ENCODE measurements at places on chromosomes 2 and 18.

GRCh38 chr2:228446734-228447133, 265.2 kb upstream of the SPHKAP start:
- DNase-seq, result no peak

- peak; percentile 97 for DNase-seq
Observed at GRCh38 chr18:46009125-46009840, 42.2 kb upstream of the EPG5 start.

DNA sequence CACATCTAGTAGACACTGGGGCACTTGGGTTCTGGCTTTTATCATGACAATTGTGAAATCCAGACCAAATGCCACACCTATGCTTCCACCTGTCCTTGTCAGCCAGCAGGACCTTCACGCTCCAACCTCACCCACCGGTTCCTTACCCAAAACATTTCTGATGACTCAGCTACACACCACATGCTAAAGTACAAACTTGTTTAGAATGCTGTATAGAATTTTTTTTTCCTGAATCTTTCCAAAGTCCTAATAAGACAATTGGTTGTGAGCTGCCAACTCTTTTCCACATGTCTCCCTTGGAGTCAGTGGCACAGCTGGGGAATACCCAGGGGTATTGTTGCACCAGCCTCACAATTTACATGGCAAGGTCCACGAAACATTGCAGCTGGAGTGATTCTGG, 75.5 kb upstream of the LPIN2 start:
- no peak for DNase-seq

DNA sequence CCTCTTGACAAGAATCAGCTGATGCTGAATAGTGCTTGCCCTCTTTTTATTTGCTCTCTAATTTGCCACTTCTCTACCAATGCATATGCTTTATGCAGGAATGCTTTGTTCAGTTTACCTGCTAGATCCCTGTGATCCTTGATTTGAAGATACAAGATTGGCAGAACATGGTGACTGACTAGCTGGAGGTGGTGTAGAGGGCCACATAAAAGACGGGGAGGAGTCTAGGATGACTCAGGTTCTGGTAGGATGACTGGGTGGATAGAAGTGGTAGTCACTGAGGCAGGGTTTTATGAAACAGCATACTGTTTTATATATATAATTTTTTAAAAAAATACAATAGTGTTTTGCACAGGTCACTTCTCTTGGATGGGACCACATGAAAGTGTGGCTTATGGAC, 6.3 kb upstream of the ADGRF3 start:
- no peak for DNase-seq

DNA sequence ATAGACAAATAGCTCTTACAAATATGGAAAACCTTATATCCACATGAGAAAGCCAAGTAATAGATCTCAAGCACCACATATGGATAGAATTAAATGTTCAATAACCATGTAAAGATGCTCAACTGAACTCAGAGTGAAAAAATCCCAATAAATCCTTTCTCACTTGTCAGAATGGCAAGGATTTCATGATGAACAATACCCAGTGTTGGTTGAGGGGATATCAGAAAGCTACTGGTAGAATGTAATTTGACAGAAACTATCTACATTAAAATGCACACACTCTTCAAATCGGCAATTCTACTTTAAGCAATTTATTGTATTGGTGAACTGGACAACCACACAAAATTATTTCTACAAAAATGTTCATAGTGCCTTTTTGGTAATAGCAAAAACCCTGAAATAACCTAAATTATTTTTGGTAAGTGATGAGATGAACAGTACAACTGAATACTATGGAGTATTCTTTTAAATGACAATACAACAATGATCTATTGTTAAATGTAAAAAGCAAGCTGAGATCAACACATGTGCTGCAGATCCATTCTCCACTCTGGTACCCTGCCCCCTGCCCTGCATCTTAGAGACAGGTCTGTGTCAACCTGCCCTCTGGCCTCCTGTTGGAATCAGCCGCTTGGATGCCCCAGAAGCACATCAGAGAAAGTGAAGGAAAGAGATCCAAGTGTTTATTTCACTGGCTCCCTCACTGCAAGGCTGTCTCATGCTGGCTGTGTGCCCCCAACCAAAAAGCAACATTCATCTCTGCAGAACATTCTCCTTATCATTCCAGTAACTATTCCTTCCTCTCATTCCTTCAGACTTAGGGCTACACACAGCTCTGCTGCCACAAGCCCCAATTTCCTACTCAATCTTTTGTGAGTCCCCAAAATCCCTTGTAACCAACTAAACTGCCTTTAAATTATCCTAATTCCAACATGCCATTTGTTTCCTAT, 442.5 kb downstream of the LRATD1 start:
- no peak for DNase-seq

GRCh38 chr2:174699993-174700766, 64.1 kb downstream of the CHRNA1 start:
- peak; percentile 53 for DNase-seq

GRCh38 chr2:64865831-64866345, 123.3 kb upstream of the SLC1A4 start:
- peak; percentile 70 for DNase-seq

- no peak for DNase-seq
Observed at GRCh38 chr2:241913703-241914102, 44.2 kb downstream of the RTP5 start.

GRCh38 chr2:230915319-230915718, 9.7 kb downstream of the GPR55 start:
- no peak for DNase-seq

GRCh38 chr2:173191601-173192000, 116.0 kb downstream of the MAP3K20 start:
- DNase-seq, result no peak

DNA sequence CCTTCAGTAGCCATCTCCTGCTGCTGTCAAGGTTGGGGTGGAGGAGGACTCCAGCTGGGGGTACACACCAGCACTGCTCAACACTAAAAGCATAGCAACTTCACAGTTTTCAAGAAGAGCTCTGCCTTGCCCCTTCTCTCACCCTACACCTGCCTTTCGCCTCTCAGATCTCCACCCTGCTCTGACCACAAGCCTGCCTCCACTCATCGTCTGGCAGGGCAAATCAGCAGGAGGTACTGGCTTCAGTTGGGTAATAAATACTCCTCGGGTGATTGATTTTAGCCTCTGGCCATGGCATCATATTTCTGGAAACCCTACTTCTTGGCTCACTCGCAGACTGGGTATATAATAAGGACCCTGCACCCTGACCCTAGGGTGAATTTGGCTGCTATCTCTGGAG, 3.1 kb upstream of the PRKAG3 start:
- no peak for DNase-seq

- no peak for DNase-seq
Observed at GRCh38 chr2:189534854-189535832, 45.4 kb downstream of the SLC40A1 start.

GRCh38 chr18:59900222-59901128, 679 bp downstream of the PMAIP1 start:
- peak; percentile 89 for DNase-seq

- peak; percentile 88 for DNase-seq
Observed at GRCh38 chr2:143034292-143035074, 94.7 kb upstream of the ARHGAP15 start.

- no peak for DNase-seq
Observed at GRCh38 chr2:43418680-43419079, 177.2 kb downstream of the THADA start.

DNA sequence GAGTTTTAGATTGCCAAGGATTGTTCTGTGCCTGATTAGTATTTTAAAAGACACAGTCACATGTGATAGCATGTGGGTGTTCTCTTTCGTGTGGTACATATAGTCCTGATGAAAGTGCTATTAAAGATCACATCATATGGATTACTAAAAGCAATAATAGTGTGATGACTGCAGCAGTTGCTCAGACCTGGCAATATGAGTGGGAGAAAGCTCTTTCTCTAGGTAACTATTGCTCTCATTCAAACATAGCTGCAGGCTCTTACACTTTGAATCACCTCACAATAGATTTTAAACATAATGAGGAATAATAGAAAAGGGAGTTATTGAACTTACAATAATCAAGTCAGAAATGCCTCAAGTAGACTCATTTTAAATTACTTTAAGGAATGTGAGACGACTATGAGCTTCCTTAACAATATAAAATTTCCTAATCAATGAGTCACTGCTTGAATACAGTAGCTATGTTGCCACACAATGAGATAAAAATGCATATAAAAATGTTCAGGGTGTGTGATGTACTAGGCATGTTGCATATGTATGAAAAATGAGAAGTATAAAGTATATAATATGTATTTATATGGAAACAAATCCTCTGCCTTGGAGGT, 452.1 kb downstream of the TMX3 start:
- DNase-seq, result no peak

DNA sequence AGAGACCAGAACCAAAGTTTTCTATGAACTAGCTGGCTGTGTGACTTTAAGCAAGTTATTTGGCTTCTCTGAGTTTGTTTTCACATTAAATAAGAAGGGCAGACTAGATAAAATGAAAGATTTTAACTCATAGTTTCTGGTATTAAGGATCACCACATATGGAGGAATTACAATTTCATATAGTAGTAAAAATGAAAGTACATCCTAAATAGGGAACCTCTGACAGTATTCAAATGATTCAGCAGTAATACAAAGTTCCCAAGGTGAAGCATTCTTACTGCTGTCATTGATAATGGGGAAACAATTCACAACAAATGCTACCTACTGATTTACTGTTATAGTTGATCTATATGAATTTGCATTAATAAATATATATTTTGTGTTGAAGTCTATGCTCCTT, 170.3 kb upstream of the VRK2 start:
- peak; percentile 39 for DNase-seq

- DNase-seq, result no peak
Observed at GRCh38 chr2:85385746-85386145, 24.4 kb downstream of the CAPG start.

GRCh38 chr2:74179063-74179865, 585 bp upstream of the MOB1A start:
- DNase-seq, result no peak

DNA sequence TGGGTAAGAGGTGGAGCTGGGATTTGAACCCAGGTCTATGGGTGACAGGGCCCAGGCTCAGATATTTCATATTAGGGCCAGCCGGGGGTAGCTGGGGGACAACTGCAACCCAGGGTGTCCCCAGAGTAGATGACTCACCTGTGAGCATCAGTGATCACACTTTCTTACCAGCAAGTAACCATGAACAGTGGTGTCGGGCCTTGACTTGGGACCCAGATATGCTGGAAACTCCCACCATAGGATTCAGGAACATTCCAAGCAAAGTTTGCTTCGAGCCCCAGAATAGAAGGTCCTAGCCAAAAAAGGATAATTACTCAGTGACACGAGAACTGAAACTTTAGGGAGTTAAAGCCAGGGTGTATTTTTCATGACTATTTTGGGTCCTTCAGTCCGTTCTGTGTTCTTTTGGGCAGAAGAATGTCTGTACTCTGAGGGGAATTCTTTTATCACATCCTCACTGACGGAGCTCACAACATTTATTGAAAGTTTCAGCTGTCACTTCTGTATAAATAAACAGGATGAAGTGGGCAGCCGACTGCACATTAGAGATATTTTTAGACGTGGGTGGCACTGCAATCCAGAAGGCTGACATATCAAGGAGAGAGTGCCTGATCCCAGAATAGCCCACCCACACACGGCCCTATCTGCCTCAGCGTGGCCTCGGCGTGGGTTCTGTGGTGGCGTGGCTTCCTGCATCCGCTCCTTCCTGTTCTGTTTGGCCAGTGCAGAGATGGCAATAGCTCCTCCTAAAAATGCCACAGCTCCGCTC, 45.6 kb downstream of the RAMP1 start:
- DNase-seq, result no peak

DNA sequence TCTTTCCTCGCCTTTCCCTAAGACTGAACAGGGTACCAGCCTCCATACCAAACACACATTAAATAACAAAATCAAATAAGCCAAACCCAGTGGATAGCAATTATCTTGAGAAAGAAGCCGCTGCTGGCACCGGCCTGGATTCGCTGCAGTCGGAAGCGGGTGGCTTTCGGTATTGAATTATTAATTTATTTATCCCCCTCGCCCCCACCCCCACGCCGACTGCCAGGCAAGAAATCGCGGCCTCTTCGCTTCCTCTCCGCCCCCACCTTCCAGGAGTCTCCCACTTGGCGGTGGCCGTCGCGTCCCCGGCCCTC, 370 bp upstream of the ZNF804A start:
- DNase-seq, result no peak

DNA sequence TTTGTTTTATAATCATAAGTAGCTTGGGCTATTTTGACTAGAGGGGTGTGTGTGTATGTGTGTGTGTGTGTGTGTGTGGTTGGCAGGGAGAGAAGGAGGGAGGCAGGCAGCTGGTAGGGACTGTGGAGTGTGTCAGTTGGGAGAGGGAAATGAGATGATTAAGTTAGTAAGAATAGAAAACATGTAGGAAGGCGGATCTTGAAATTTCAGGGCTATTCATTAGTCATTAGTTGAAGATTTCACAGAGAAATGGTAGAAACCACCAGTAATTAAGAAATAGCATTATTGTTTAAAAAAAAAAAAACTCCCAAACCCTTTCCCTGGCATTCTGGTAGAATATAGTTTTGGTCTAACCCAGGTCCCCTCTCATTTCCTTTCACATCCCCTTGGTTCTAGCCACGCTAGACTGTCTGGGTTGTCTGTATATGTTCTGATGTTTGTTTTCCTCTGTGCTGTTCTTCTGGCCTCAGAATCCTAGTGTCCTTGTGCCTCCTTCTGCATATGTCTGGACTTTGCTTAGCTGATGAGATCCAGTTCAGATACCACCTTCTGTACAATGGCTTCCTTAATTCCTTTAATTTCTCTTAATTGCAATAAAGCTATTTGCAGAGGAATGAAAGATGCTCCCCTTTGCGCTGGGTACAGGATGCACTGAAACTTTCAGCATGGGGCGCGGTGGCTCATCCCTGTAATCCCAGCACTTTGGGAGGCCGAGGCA, 161.6 kb downstream of the NEDD4L start:
- no peak for DNase-seq

DNA sequence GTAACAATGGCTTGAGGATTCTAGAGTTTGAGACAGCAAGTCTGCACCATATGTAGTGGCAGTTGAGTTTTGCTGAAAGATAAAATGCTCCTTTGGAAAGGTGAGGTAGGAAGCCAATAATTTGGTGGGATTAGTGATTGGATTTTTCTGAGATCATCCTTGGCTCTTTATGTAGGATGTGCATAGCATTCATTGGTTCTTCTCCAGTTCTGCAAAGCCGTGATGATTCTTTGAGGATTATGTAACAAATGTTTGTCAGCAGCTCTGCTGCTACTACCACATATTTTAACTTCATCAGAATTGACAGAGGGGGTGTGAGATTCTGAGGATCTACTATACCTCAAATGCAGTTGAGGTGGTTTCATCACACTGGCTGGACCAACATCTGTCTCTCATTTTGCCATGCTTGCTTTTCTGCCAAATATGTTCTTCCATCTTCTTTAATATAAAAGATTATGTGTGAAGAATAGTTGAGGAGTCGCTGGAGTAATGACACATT, 188.9 kb upstream of the RASGRP3 start:
- DNase-seq, result no peak

DNA sequence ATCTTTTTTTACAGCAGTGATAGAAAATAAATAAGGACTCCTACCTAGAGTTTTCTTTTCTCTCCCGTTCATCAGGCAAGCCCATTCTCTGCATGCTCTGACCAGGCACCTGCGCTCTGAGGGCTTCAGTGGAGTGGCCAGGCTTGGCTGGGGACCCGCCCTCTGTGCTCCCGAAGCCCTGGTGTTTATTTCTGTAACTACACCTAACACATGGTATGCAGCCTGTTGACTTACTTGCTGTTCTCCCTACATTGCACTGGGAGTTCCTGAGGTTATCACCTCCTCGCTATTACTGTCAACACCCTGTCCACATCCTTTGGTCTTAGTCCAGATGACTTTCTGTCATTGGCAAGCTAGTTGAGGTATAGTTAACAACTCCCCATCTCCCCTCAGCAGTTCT, 317.7 kb downstream of the LPIN1 start:
- DNase-seq, result no peak
